ENCODE measurements at places on chromosomes 2 and 18.

GRCh38 chr2:100257939-100258338 is 64.4 kb downstream of the LONRF2 start:
- DNase-seq, result no peak

- no peak for DNase-seq
These were observed 113.6 kb downstream of the METTL8 start for GRCh38 chr2:171320208-171320621.

DNA sequence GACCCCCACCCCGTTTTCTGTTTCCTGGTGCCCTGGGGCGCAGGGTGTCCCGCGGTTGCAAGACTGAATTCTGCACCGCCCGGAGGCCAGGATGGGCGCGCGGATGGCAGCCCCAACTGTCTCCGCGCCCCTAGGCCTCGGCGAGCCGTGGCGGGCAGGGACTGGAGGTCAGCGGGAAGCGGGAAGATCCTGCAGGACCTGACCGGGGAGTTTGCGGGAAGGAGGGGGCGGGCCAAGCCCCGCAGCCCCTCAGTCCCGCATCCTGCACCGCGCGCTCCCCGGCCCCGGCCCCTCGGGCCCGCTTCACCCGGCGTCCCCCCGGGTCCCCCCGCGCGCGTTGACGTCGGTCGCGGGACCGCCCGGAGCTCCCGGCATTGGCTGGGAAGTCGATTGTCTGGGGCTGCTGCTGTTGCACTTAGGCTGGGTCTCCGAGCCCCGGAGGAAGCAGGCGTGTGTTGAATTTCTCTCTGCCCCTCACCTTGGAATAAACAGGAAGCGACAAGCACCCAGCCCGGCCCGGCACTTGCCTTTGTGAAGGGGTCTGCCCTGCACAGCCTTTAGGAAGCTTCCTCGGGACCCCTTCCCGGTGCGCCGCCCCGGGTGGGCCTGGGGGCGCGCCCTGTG is at the start of gene LDLRAD4:
TSS of gene LDLRAD4 (plus strand) at position 393 of the 624 bp plus-strand sequence.
- DNase-seq, result no peak

GRCh38 chr2:39636306-39636705 is 29.4 kb upstream of the TMEM178A start:
- DNase-seq, result no peak

DNA sequence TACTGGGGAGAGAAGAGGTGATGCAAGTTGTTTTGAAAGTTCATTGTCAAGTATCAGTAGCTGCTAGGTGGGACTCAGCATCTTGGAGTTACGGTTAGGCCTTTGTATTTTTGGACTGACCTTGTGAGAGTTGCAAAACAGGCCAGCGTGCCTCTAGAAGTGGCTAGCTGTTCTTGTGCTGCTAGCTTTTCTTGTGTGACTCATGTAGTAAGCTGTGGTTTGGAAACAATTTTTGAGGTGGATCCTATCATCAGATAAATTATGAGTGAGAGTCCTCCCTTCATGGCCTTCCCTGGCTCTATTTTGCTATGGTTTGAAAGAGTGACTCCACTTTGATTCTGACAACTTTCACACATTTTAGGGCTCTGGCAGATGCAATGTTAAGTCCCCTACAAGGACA is 409.2 kb upstream of the HS6ST1 start:
- DNase-seq, result no peak

- DNase-seq, result no peak
These were observed 400 bp downstream of the CCDC88A start for GRCh38 chr2:55419233-55419678.

DNA sequence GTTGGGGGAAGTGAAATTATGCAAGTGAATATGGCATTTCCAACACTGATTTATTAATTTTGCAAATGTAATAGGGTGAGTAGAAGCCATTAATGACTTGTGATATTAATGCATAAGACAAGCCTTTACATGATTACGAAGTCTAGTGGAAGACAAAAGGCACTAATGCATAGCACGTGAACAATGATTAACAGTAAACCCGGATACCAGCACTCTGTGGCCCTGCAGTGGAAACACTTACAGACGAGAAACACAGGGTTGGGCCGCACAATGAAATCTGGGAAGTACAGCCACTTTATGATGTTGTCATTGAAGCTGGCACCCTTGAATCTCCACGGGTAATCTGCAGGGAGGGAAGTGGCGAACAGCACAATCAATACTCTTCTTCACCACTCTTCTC is 233.4 kb downstream of the NAPG start:
- DNase-seq, result no peak

GRCh38 chr2:33062665-33063250 is 116.0 kb downstream of the LTBP1 start:
- DNase-seq, result no peak
